Fibroblast of the aortic adventitia (primary cell): ENCODE measurements at places on chromosomes 3 and 15. TPM values are rescaled to one million over a fixed set of nuclear protein-coding genes. Genes with fewer than 3 reads are reported as not detected.

Gene FSD2
- total RNA-seq, result not detected in 2 replicates

Gene CLDN18
- total RNA-seq, result not detected in 2 replicates

Gene FEM1B
- total RNA-seq, result 42.4 and 45.5 TPM in 2 replicates

Gene NDUFB5
- total RNA-seq, result 135 and 148 TPM in 2 replicates
